ENCODE measurements at places on chromosomes 4 and X.
A peak's percentile ranks its signal among the peaks of the same experiment; 100 is the strongest.

DNA sequence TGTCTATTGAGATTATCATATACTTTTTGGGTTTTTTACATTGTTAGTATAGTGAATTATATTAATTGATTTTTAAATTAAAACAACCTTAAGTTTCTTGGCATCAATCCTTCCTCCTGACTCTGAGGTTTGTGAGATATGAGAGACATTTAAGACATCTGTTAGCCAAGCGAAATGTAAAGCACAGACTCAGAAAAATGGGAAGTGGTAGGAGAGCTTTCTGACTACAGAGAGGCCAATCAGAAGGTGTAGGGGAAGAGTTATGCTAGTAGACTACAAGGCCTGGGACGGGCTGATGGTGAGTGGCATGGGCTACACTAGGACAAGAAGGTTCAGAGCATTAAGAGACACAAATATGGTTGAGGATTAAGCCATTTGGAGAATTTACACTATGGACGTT, 255.4 kb downstream of the PRDM5 start:
- DNase-seq = no peak

- peak; percentile 22 for DNase-seq
Observed at GRCh38 chr4:40850496-40850895, 100.7 kb downstream of the NSUN7 start.

DNA sequence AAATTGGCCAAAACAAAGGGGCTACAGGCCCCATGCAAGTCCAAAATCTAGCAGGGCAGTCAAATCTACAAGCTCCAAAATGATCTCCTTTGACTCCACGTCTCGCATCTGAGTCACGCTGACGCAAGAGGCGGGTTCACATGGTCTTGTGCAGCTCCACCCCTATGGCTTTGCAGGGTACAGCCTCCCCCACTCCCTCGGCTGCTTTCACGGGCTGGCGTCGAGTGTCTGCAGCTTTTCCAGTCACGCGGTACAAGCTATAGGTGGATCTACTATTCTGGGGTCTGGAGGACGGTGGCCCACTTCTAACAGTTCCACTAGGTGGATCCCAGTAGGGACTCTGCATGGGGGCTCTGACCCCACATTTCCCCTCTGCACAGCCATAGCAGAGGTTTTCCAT, 99.2 kb upstream of the KCNIP4 start:
- DNase-seq = no peak

DNA sequence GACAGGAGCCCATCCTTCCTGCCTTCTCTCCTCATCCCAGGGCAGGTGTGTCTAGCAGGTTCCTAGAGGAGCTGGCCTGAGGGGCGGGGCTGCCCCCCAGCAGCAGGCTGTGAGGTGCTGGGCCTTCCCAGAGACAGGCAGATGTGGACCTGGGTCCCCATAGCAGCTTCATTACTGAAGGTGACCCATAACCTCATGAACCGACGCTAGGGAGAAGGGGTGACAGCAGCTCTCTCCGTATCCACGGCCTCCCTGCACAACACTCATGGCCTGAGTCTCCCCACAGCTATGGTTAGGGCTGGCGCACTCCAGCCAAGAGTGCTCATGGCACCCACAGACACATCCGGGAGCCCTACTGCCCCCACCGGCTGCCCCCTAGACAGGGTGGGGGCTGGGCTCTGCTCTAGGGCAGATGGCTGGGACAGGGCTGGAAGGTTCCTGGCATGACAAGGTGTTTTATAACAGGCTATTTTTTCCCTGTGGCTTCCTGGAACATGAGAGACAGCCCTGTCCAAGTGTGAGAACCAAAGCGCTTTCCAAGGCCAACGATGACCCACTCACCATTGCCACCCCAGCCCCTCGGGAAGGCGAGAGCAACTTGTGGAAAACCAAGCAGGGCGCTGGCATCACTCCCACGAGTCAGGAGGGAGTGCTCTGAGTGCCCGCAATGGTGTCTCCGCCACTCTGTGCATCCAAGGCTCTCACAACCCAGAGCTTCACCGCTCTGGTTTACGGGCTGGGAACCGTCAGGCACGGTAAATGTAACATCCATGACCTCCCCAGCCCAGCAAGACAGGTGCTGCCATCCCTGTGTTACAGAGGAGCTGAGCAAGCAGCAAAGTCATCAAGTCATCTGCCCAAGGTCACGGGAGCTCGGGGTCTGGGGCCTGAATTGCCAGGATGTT, 59.8 kb downstream of the ACOX3 start:
- no peak for DNase-seq

- no peak for DNase-seq
Observed at GRCh38 chr4:103482893-103483292, 236.9 kb downstream of the TACR3 start.

DNA sequence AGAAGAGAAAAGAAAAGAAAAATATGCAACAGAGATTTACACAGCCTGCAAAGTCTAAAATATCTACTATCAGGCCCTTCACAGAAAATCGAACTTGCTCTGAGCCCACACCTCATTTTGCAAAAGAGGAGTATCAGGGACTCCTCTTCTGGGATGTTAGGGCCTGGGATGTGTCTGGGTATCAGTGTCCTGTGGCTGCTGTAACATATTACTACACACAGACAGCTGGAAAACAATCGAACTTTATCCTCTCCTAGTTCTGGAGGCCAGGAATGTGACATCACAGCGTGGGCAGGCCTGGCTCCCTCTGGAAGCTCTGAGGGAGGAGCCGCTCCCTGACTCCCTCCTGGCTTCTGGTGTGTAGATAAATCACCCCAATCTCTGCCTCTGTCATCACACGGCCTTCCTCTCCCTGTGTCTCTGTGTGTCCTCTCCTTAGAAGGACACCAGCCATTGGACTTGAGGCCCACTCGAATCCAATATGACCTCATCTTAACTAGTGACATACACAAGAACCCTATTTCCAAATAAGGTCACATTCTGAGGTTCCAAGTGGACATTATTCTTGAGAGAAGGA, 52.9 kb downstream of the PPP2R2C start:
- DNase-seq = no peak

Data from choroid plexus epithelial cell (primary cell).